ENCODE measurements at places on chromosomes 12 and 14. TPM values are rescaled to one million over a fixed set of nuclear protein-coding genes. Genes with fewer than 3 reads are reported as not detected.

The KRT71 gene
- total RNA-seq = not detected

The CAPZA3 gene
- not detected for total RNA-seq

The SENP1 gene
- 25.9 TPM for total RNA-seq

- DNase-seq = no peak
Observed at GRCh38 chr12:128228581-128228980, 38.4 kb upstream of the TMEM132C start.

DNA sequence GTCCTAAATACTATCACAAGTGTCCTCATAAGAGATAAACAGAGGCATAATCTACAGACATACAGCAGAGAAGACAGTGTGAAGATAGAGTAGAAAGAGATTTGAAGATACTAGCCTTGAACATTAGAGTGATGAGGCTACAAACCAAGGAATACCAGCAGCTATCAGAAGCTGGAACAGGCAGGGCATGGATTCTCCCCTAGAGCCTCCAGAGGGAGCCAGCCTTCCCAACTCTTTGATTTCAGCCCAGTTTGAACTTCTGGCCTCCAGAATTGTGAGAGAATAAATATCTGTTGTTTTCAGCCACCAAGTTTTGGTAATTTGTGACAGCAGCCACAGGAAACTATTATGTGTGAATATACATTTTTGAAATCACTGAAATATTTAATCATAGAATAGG lies 47.2 kb downstream of the CCDC91 start:
- peak; percentile 7 for DNase-seq
